ENCODE measurements at places on chromosomes 7 and 10. TPM values are rescaled to one million over a fixed set of nuclear protein-coding genes. Genes with fewer than 3 reads are reported as not detected.

Gene STRIP2
- 51.8 TPM for total RNA-seq

DNA sequence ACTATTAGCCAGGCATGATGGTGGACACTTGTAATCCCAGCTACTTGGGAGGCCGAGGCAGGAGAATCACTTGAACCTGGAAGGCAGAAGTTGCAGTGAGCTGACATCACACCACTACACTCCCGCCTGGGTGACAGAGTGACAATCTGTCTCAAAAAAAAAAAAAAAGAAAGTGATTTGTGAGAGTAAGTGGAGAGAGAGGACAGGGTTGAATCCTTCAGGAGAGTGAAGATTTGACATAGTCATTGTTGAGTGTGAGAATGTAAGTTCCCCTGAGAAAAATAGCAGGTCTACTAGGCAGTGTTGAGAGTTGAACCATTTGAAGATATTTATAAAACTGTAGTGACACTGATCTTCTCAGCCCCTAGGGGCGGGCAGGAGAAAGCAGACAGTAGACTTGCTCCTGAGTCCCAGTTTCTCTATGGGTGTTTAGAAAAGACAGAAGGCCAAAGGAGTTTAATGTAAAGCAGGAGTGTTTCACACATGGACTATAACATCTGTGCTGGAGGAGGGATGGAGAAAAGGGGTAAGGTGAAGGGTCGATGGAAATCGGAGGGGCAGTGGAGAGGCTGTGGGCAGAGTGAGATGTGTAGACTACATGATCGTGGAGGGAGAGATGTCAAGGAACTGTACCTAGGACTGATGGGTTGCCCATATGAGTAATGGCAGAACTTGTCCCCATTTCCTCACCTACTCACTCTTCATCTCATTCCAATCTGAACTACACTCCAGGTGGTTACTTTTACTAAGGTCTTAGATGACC is 13.7 kb upstream of the LAMB4 start:
- no peaks in the 10 kb centered on the region for H3K36me3 ChIP-seq
- no peaks in the 10 kb centered on the region for H3K4me1 ChIP-seq
- no peak for DNase-seq
- peaks cover 6% of the 10 kb centered on the region for H3K27me3 ChIP-seq

Gene ESYT2
- total RNA-seq = 73.7 TPM

- no peaks in the 10 kb centered on the region for H3K36me3 ChIP-seq
- no peak overlapping the region for H3K27ac ChIP-seq
- no peaks in the 10 kb centered on the region for H3K4me1 ChIP-seq
- peaks cover 9% of the 10 kb centered on the region for H3K27me3 ChIP-seq
- no peak overlapping the region for H3K4me3 ChIP-seq
- DNase-seq = no peak
Observed at GRCh38 chr7:78153285-78153684, 354.7 kb downstream of the PHTF2 start.

DNA sequence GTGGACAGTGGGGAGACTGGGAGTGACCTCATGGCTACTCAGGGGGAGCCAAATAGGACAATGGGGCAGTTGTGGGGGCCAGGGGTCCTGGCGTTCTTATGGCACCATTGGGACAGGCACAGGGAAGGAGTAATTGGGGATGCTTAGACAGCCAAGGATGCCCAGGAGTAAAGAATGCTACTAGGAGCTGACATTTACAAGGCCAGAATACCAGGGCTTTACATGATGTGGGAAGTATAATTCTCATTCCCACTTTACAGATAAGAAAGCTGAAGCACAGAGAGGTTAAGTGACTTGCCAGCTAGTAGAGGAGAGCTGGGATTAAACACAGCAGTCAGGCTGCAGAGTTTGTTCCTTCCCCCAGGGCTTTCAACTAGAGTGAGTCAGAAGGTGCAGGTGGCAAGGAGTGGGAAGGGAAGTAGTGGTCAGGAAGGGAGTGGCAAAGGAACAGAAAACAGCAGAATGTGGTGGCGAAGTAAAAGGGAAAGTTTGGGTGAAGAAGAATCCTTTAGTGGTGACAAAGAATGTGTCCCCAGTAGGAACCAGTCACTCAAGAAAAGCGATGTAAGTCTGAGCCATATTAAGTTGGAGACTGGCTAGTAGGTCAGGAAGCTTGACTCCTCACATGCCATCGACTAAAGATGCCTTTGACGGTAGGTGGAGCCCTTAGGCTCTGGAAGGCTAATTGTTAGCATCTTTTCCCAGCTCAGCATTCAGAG is 32.8 kb downstream of the CPVL start:
- H3K36me3 ChIP-seq = no peaks in the 10 kb centered on the region
- H3K4me1 ChIP-seq = peaks cover 13% of the 10 kb centered on the region
- DNase-seq = peak; percentile 36
- H3K27me3 ChIP-seq = peaks cover 12% of the 10 kb centered on the region
- H3K27ac ChIP-seq = no peak overlapping the region

Gene CDC14C
- not detected for total RNA-seq

- H3K36me3 ChIP-seq = peaks cover 34% of the 10 kb centered on the region
- H3K27me3 ChIP-seq = no peaks in the 10 kb centered on the region
- no peak for DNase-seq
- H3K27ac ChIP-seq = no peak overlapping the region
- H3K4me1 ChIP-seq = no peaks in the 10 kb centered on the region
Observed at GRCh38 chr10:5932345-5932744, 42.3 kb downstream of the FBH1 start.

- peak overlapping the region; percentile 98 for H3K27ac ChIP-seq
- DNase-seq = peak; percentile 87
- H3K4me1 ChIP-seq = peaks cover 96% of the 10 kb centered on the region
- peak overlapping the region; percentile 56 for H3K4me3 ChIP-seq
- no peaks in the 10 kb centered on the region for H3K27me3 ChIP-seq
- H3K36me3 ChIP-seq = peaks cover 75% of the 10 kb centered on the region
Observed at GRCh38 chr10:119502209-119502608, 40.3 kb downstream of the RGS10 start.

Gene ANKIB1
- 37.0 TPM for total RNA-seq

GRCh38 chr10:63711867-63712716 is 190.9 kb downstream of the REEP3 start:
- peaks cover 15% of the 10 kb centered on the region for H3K4me1 ChIP-seq
- H3K36me3 ChIP-seq = no peaks in the 10 kb centered on the region
- H3K27ac ChIP-seq = no peak overlapping the region

- H3K27ac ChIP-seq = no peak overlapping the region
- no peaks in the 10 kb centered on the region for H3K4me1 ChIP-seq
- DNase-seq = no peak
- H3K4me3 ChIP-seq = no peak overlapping the region
- H3K36me3 ChIP-seq = no peaks in the 10 kb centered on the region
- H3K27me3 ChIP-seq = no peaks in the 10 kb centered on the region
Observed at GRCh38 chr7:40186586-40186985, 51.8 kb downstream of the SUGCT start.

Gene ADIRF
- not detected for total RNA-seq

GRCh38 chr10:20144268-20144667 is 328.0 kb downstream of the PLXDC2 start:
- no peak overlapping the region for H3K27ac ChIP-seq
- no peaks in the 10 kb centered on the region for H3K36me3 ChIP-seq
- no peak overlapping the region for H3K4me3 ChIP-seq
- no peaks in the 10 kb centered on the region for H3K27me3 ChIP-seq
- DNase-seq = no peak
- no peaks in the 10 kb centered on the region for H3K4me1 ChIP-seq

- no peaks in the 10 kb centered on the region for H3K36me3 ChIP-seq
- H3K4me3 ChIP-seq = no peak overlapping the region
- no peaks in the 10 kb centered on the region for H3K4me1 ChIP-seq
- peaks cover 7% of the 10 kb centered on the region for H3K27me3 ChIP-seq
- H3K27ac ChIP-seq = no peak overlapping the region
Observed at GRCh38 chr10:95500649-95501048, 60.5 kb downstream of the SORBS1 start.

DNA sequence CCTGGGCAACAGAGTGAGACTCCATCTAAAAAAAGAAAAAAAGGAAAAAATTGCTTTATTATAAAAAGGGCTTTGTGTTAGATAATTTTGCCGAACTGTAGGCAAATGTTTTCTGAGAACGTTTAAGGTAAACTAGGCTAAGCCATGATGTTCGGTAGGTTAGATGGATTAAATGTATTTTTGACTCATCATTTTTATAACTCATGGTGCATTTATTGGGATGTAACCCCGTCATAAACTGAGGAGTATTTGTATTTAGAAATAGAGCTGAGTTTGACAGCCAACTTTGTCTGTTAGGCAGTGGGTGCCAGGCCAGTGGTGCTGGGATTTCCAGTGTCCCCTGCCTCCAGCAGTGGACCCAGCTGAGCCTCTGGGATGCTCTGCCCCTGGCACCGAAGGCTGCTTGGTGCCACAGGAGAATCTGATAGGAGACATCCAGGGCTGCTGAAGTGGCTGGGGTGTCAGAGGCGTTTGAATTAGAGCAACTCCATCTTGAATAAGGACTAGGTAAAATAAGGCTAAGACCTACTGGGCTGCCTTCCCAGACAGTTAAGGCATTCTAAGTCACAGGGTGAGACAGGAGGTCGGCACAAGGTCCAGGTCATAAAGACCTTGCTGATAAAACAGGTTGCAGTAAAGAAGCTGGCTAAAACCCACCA is 114.9 kb upstream of the EEPD1 start:
- H3K36me3 ChIP-seq = no peaks in the 10 kb centered on the region
- no peaks in the 10 kb centered on the region for H3K4me1 ChIP-seq

GRCh38 chr7:157228864-157229422 is 90.2 kb downstream of the UBE3C start:
- no peaks in the 10 kb centered on the region for H3K27me3 ChIP-seq
- peak; percentile 55 for DNase-seq
- no peak overlapping the region for H3K4me3 ChIP-seq
- H3K36me3 ChIP-seq = peaks cover 38% of the 10 kb centered on the region
- peaks cover 3% of the 10 kb centered on the region for H3K4me1 ChIP-seq
- no peak overlapping the region for H3K27ac ChIP-seq

DNA sequence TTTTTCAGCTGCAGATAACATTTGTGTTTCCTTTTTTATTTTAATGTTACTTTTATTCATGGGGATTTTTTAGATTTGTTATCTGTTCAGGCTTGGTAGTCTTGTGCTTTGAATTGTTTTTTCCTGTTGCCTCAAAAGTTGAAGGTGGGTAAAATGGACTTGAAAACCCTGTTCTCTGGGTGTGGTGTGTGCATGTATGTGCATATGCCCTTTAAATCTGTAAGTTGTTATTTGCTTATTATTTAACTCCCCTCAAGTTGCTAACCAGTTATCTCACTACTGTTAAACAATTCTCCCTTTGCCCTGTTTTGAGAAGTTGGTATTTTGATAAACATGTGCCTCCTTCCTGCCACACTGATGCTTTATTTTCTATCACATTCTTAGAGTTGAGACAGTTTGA is 30.6 kb downstream of the TSPAN14 start:
- peaks cover 40% of the 10 kb centered on the region for H3K36me3 ChIP-seq
- no peaks in the 10 kb centered on the region for H3K27me3 ChIP-seq
- peak overlapping the region; percentile 95 for H3K27ac ChIP-seq
- DNase-seq = no peak
- H3K4me1 ChIP-seq = peaks cover 92% of the 10 kb centered on the region

GRCh38 chr7:120617275-120617674 is 240.7 kb downstream of the TSPAN12 start:
- no peaks in the 10 kb centered on the region for H3K27me3 ChIP-seq
- no peaks in the 10 kb centered on the region for H3K4me1 ChIP-seq
- no peaks in the 10 kb centered on the region for H3K36me3 ChIP-seq
- no peak overlapping the region for H3K4me3 ChIP-seq
- no peak for DNase-seq
- H3K27ac ChIP-seq = no peak overlapping the region

Gene LLCFC1
- total RNA-seq = not detected

DNA sequence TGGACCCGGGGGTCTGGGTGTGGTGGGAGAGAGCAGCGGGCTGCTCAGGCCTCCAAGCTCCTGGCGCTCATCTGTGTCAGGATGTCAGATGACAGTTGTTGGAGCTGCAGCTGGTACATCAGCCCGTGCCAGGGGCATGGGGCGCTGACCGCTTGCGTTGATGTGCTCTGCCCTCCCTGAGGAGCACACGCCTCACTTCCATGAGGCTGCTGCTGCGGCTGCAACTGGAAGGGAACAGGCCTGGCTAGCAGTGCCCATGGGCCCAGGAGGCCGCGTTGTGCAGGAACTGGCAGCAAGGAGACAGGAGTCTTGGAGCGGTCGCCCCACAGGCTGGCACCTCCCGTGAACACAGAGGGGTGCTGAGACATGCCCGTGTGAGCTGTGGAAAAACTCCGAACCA is 361.3 kb upstream of the MKI67 start:
- H3K27ac ChIP-seq = no peak overlapping the region
- no peak overlapping the region for H3K4me3 ChIP-seq
- DNase-seq = no peak

- no peaks in the 10 kb centered on the region for H3K36me3 ChIP-seq
- H3K4me3 ChIP-seq = no peak overlapping the region
- no peaks in the 10 kb centered on the region for H3K27me3 ChIP-seq
Observed at GRCh38 chr7:115133248-115133647, 211.4 kb downstream of the MDFIC start.

Data from activated CD4-positive, alpha-beta T cell treated with anti-CD3 and anti-CD28 coated beads for 36 hours (primary cell).